ENCODE measurements at places on chromosomes 6 and 20.

GRCh38 chr6:93962566-93962965 lies 543.2 kb upstream of the EPHA7 start:
- DNase-seq: no peak

GRCh38 chr6:54299542-54300269 lies 8.5 kb upstream of the TINAG start:
- no peak for DNase-seq

GRCh38 chr6:39043776-39044175 lies 4.8 kb upstream of the GLP1R start:
- DNase-seq: no peak

GRCh38 chr6:99236010-99236409 lies 113.5 kb downstream of the FAXC start:
- DNase-seq: no peak

GRCh38 chr6:92828788-92829187 lies 590.6 kb downstream of the EPHA7 start:
- no peak for DNase-seq

Measured in stimulated activated CD8-positive, alpha-beta memory T cell treated with anti-CD3 and anti-CD28 coated beads, Interleukin-15, amount 100 ng/mL, for 24 hours (primary cell).